ENCODE measurements at places on chromosomes 7 and 10.
A peak's percentile ranks its signal among the peaks of the same experiment; 100 is the strongest.

DNA sequence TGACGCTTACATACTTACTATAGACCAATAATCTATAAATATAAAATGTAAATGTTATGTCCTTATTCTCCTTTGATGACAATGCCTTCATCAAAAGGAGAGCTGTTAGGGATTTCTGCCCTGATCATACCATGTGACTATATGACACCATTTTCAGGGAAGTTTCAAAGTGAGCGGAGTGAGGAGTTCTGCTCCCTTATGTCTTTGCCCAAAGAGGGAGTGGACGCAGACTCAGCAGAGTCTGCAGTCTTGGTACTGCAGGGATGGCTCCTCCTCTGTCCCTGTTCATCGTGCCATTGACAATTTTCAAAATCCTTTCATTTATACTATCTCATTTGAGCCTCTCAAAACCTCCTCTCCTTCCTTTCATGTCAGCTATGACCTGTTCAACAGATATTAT, 27.9 kb downstream of the HYAL4 start:
- DNase-seq: no peak

DNA sequence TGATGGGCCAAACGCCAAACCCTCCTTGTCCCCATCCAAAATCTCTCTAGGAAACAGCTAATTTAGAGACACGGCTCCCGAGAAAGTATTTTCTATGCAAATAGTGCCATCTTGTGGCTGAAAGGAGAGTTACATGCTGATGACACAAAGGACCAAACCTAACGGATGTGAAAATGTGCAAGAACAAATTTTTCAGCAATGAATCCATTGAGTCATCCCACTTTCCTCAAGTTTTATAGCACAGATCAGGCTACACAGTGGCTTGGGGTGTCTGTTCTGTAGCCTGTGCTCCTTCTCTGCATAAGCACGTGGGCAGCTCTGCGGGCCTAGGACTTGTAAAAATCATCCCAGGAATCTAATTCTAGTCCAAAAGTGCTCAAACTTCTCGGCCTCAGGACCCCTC, 154.8 kb upstream of the PRR15 start:
- DNase-seq: peak; percentile 52

- DNase-seq: no peak
Measured at GRCh38 chr7:82163586-82163985, 280.0 kb downstream of the CACNA2D1 start.

- no peak for DNase-seq
Measured at GRCh38 chr10:127470911-127471310, 78.2 kb upstream of the NPS start.

- no peak for DNase-seq
Measured at GRCh38 chr7:28076423-28077200, 104.0 kb downstream of the JAZF1 start.

DNA sequence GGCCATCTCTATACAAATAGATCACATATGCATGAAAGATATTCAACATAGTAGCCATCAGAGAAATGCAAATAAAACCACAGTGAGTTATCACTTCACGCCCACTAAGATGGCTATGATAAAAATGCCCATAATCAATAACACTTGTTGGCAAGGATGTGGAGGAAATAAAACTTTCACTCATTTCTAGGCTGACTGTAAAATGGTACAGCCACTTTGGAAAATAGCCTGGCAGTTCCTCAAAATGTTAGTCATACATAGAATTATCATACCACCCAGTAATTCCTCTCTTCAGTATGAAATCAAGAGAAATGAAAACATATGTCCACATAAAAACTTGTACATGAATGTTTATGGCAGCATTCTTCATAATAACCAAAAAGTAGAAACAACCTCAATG, 324.9 kb downstream of the LRRTM3 start:
- DNase-seq: no peak

GRCh38 chr10:29199941-29200679, 88.8 kb upstream of the LYZL1 start:
- no peak for DNase-seq
